ENCODE measurements at places on chromosomes 3 and 15. TPM values are rescaled to one million over a fixed set of nuclear protein-coding genes. Genes with fewer than 3 reads are reported as not detected.

The ITGA11 gene
- 1,105 TPM for total RNA-seq

DNA sequence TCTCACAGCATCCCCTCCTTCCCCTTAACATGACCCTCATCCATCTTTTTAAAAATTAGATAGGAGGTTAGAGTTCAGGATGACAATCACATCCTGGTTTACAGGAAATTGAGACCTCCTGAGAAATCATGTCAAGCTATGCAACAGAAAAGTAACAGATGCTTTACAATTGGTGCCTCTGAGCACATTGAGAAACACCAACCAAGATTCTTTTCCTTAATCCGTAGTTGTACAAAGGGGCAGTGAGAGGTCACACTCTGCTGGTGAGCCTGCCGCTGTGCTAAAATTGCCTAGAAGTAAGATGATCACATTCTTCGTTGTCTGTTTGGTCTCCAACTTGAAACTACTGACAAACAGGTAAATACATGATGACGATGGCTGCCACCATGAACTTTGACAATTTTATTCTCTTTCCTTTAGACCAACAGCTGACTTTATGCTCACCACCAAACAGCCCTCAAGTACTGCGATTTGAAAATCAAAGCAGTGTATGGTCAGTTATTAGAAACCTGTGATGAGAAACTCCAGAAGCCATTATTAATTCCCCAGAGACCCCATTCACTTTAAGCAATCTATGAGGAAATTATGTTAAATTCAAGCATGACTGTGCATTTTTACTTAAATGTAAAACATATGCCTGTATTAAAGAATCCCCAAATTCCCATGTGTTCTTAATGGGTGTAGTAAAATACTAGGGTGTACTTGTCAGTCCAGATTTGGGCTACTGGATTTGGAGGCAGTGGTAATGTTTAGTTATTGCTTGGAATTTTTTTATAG, 210.7 kb upstream of the UBE2E1 start:
- DNase-seq = no peak

DNA sequence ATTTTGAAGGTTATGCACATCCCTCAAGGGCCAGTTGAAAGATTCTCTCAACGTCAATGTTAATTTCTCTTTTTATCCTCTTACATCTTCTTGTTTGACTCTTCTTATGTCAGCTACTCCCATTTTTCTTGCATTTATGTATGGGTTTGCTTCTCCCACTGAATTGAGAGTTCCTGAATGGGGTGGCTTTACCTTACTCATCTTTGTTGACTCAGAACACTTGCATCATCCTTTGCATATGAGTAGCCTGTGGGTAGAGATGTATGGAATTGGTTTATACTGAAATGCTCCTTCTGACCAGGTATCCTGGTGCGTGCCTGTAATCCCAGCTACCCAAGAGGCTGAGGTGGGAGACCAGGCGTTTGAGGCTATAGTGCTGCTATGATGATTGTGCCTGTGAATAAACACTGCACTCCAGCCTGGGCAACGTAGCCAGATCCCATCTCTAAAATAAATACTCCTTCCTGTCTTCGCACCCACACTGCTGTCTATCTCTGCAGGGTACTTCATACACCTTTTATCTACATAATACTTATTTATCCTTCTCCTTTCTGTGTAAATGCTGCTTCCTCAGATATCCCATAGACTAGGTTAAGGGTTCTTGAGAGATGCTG, 123.6 kb upstream of the DPH6 start:
- DNase-seq = no peak

- DNase-seq = no peak
Measured at GRCh38 chr3:14839236-14839635, 20.5 kb downstream of the FGD5 start.

DNA sequence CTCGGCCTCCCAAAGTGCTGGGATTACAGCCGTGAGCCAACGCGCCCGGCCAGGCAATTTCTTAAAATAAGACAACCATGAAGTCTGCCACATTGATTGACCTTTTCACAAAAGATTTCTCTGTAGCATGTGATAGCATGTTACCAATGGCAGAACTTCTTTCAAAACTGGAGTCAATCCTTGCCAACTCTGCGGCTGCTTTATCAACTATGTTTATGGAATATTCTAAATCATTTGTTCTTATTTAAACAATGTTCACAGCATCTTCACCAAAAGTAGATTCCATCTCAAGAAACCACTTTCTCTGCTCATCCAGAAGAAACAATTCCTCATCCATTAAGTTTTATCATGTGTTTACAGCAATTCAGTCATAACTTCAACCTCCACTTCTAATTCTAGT, 9.4 kb downstream of the UBR1 start:
- no peak for DNase-seq

The SV2B gene
- not detected for total RNA-seq

Data from chondrocyte (in vitro differentiated cells).